ENCODE measurements at places on chromosomes 12 and 14.

GRCh38 chr12:28998662-28999120 is 150.4 kb upstream of the FAR2 start:
- peak; percentile 5 for DNase-seq

GRCh38 chr12:76529226-76529918 is 30.2 kb downstream of the OSBPL8 start:
- DNase-seq = no peak

DNA sequence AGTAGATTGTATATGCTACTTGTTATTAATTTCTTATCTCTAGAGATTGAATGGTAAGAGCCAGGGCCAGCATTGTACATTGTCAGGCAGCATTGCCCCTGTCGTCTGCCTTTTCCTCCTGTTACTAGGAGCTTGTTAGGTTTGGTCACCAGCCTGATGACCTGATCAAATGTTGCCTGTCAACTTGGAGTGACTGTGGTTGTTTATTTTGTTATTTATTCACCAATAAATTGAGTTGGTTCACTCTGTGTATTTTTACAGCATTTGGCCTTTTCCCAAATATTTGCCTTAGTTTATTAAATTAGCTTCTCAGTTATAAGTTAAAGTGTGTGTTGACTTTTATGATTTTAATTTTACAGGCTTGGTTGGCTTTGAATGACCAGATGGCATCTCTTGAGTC is 88.4 kb downstream of the PRKCH start:
- no peak for DNase-seq

GRCh38 chr12:13030541-13031291 is 13.5 kb upstream of the FAM234B start:
- DNase-seq = no peak

DNA sequence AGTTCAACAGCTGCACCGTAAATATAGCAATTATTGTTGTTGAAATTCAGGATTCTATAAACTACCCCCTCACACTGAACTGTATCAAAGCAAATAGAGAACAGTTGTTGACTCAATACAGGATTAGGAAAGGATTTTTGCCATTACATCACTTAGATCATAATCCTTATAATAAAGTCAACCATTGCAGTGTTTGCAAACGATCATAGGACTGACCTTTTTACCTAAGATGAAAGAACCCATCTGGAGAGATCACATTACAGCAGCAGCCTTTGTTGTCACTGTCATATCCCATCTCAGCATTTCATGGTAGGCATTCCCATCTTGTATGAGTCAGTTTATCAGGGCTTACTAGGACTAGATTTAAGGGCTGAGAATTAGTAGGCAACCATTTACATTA is 96.1 kb downstream of the IPO8 start:
- DNase-seq = no peak

GRCh38 chr14:70902184-70902583 is 5.1 kb upstream of the PCNX1 start:
- no peak for DNase-seq

DNA sequence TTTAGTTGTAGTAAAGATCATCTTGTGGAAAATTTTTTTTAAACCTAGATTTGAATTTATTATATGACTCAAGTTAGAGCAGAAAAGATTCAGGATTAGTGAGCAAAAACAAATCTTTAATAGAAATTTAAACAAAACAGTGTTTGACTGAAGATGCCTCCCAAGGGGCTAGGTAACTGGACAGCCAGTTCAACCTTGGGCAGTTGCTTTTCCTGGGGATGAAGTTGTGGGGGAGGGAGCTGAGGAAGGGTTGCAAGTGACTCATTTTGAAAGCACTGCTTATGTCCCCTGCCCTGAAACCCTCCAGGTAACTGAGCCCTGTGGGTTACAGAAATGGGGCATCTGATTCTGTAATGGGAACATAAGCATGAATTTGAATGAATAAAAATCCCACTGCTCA is 13.1 kb downstream of the CFAP54 start:
- DNase-seq = peak; percentile 23

GRCh38 chr12:57087010-57087690 is 1.8 kb upstream of the NAB2 start:
- DNase-seq = peak; percentile 81

DNA sequence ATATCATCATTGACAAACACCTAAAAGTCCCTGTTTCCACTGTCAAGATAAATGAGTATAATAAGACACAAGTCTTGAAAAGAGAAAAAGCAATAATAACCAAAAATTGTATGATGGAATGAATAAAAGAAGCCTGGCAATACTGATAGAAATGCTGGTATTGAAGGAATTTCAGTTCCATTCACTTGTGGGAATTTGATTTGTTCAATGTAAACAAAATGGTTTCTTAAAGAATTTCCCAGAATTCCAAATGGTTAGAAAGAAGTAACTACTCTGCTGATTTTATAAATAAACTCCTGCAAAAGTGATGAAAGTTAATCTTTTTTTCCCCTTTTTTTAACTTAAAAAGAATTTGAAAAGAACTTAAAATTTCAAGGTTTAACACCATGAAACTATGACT is 129.9 kb upstream of the PDZRN4 start:
- no peak for DNase-seq

GRCh38 chr12:31586728-31587127 is 4.2 kb downstream of the DENND5B start:
- peak; percentile 24 for DNase-seq
